ENCODE measurements at places on chromosomes 16 and 17.

DNA sequence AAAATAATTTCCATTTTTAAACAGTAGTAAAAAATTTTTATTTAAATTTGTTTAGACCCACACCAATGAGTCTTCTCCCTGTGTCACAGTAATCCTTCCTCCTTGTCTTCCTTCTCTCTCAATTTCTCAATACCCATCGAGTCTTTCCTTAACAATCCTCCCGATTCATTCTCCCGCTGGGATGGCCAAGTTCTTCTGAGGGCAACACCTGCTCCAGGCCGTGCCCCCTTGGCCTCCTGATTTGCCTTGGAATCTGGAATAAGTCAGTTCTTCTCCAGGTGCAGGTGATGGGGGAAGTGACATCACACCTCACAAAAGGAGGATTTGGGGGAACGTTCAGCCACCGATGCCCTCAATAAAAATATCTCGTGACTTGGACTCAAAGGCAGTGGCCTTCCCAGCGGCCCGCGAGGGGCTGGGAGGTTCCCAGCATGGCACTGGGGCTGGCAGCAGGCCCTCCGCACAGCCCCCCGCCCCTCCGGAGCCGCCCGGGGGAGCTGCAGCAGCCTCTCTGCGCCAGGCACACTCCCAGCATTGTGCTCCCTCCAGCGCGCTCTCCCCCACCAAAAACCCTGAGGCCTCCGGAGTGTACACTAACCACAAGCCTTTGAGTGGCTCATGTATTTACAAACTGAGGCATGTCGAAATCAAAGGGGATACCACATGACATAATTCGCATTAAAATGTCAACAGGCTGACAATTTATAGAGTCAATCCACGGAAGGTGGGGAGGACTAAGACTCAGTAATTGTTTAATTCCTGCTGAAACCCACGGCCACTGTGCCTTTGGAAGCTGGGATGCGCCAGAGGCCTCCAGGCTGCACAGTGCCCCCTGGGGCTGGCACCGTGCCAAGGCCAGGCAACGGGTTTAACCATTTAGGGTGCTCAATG, 120.5 kb downstream of the ZFHX3 start:
- DNase-seq = no peak

DNA sequence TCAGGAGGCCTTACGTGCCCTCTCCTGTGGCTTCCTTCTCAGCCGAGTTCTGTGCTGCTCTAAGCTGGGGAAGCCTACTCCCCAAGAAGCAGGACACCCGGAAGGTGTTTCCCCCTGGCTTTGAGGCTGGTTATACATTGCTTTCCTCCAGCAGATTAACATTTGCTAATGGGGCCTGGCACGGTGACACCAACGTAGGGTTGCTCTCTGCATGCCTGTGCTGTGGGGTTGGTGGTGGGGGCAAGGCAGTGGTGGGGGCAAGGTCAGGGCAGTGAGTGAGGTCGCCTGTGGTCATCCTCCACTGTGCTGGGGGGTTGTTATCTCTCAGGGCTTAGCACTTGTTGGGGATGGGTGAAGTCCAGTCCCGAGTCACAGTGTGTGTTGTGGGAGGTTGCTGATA, 4.2 kb downstream of the USP6 start:
- DNase-seq = no peak

DNA sequence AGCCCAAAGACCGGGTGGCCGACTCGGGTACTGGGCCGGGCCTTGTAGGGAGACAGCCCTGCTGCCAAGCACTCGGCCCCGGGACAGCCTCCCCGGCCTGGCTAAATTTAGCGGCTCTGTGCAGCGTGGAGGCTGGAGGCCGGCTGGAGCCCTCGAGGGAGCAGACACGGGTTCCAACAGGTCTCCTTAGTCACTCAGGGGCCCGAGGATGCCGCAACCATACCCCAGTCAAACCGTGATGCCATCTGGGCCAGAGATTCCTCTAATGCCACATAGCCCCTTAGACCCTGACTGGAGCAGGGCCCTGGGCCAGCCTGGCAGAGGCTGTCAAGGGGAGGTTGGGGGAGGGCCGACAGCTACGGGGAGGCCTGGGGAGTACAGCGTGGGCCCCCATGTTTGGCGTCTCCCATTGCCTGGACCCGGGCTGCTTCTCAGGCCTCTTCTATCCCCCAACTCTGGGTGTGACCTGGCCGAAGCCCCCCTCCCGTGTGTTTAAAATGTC, 2.9 kb upstream of the P2RX1 start:
- no peak for DNase-seq

DNA sequence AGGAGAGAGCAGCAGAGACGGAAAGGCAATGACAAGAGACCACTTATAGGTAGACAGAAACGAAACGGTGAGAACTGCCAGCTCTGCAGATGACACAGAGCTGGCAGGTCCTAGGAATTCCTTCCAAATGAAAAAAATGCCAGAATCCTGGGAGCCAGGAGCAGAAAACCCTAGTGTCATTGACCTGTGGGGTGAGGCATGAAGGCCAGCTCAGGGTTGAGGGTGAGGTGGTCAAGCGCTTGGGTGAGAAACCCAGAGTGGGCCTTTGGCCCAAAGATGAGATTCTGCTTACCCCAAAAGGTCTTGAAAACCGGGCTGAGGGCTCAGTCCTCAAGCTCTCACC, 9.2 kb downstream of the HIC1 start:
- DNase-seq = no peak

DNA sequence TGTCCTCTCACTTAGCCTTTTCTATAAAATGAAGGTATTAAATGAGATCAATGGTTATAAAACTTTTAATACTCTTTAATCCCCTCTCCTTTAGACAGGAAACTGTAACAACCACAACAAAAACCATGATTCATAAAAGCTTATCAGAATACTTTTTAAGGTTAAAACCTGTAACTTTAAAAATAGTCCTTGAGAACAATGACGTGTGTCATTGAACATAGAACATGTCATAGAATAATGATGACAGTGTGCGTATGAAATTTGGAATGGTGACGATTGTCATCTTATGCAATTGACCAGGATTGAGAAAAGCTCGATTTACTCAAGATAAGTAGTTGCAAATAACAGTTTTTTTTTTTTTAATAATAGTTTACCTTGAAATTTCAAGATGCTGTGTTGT, 94.1 kb downstream of the PLCG2 start:
- DNase-seq = no peak

DNA sequence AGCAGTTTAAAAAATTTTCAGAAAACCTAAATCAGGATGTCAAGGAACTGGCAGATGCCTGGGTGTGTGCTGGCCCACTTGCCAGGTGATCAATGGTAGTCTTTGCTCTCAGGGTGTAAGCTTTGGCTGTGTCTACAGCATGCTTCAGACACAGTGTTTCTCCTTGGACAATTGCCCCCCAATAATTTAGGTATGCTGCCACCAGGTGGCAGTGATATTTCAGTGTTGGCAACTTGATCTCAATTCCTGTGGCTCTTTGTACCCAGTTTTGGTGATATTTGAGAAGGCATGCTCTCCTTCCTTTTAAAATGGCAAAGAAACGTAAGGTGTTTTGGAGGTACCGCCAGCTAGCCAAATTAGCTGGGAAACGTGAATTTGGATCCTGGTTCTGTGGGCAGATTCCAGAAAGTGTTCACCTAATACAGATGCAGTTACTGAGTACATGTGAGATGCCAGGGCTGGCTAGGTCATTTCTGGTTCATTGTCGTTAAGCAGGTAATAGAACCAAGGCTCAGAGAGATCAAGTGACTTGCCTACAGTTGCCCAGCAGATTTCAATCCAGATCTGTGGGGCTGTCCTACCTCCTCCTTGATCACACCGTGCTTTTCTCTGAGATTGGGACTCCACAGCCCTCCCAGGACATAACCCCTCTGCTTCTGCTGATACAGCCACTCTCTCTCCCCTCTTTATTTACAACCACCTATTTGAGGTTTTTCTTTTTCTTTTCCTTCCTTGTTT, 155.6 kb upstream of the PLCG2 start:
- peak; percentile 43 for DNase-seq

GRCh38 chr17:56678249-56679114, 85.0 kb downstream of the NOG start:
- DNase-seq = no peak

- DNase-seq = no peak
Measured at GRCh38 chr16:2160915-2161551, 5.5 kb downstream of the TRAF7 start.

GRCh38 chr17:74088934-74089329, 114.5 kb upstream of the RPL38 start:
- no peak for DNase-seq

DNA sequence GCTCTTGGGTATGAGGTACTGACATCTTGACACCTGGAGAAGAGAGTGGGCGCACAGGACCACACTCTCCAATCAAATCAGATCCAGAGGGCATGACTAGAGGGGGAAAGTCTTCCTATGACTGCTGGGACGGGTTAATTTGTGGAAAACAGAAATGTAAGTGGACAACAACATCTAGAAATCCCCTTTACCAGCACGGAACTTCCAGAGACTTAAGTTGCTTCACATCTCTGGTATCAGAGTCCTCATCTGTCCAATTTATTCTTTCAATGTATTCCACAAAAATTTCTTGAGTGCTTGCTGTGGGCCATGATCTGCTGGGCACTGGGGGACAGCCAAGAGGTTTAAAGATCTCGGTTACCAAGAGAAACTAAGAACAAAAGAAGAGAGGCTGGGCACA, 159.2 kb downstream of the COPRS start:
- no peak for DNase-seq

GRCh38 chr17:75820094-75821080, 23.8 kb downstream of the UNC13D start:
- DNase-seq = no peak

DNA sequence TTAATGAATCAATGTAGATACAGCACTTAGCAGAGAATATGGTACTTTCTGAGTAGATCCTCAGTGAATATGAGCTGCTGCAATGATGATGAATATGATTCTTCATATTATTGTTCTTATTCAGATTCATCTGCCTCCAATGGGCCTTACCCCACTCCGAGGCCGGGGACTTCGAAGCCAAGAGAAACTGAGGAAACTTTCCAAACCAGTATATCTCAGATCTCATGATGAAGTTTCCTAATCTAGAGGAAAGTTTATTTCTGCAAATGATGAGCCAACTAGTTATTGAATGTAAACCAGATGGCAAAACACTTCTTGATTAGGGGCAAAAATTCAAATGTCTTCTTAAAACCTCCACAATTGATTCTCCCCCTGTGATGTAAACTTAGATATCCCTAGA, 23.3 kb downstream of the LYRM1 start:
- DNase-seq = no peak

DNA sequence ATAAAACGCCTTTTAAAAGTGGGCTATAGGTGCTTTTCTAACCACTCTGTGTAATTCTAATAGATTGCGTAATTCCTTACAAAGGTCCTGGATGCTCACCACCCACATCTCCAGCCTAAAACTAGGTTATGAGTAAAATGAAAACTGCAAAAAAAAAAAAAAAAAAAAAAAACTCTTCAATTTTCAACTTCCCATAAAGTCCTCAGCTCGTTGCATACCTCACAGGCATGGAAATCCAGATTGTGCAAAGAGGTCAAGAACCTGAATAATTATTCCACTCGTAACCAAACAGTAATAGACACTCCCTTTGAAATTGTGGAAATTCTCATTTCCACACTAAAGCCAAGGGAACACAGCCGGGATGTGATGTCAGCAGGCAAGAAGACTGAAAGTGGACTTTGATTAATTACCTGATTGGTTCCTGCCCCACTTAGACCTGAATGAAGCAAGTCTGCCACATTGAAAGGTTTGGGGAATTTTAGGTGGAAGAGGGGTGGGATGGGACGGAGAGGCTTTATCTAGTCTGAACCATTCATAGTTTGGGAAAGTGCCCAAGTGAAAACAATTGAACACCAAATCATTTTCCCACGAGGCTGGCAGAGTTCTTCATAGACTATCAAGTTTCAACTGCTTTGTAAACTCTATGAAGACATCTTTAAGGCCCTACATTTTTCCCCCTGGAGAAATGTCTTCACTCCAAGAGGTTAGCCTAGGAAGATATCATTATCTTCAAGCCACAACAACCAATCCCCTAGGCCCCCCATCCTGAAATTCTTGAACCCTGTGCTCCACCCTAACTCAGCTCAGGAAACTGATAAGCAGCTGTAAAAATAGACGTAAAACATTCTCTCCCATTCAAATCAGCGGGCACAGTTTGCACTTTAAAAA, 49.1 kb upstream of the TANC2 start:
- no peak for DNase-seq

- no peak for DNase-seq
Measured at GRCh38 chr16:88614818-88615580, 23.4 kb upstream of the IL17C start.

DNA sequence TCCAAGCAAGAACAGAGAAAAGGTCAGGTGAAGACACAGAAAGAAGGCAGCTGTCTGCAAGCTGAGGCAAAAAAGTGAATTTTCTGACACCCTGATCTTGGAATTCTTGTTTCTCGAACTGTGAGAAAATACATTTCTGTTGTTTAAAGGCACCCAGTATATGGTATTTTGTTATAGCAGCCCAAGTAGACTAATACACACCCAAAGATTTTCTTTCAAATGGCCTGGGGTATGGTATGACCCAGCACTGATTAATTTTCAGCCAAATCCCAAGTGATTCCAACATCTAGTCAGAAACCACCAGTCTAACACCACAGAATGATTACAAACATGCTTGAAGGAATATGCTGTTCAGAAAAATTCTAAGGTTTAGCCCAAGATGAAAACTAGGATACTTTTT, 36.8 kb downstream of the TRIM37 start:
- DNase-seq = no peak

- no peak for DNase-seq
Measured at GRCh38 chr16:70779361-70779760, 21.6 kb downstream of the VAC14 start.

- DNase-seq = no peak
Measured at GRCh38 chr16:71593048-71593999, 16.4 kb upstream of the TAT start.

GRCh38 chr16:54266363-54266955, 20.1 kb downstream of the IRX3 start:
- no peak for DNase-seq

DNA sequence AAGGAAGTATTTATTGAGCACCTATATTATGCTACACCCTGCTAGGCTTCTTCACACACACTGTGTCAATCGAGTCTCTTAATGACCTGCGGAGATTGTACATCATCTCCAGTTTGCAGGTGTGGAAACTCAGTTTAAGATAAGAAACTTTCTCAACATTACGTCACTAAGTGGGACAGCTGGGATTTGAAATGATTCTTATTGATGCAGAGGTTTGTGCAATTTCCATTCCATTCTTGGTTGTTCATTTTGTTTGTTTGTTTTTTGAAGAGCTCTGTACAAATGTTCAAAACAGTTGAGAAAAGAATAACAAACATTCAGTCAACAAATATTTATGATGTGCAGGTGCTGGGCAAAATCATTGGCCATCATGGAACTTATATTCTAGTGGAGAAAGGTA, 84.8 kb downstream of the MAP2K6 start:
- DNase-seq = no peak

GRCh38 chr16:53690771-53691170, 12.9 kb downstream of the RPGRIP1L start:
- DNase-seq = no peak

- no peak for DNase-seq
Measured at GRCh38 chr16:30767767-30768465, 5.8 kb downstream of the RNF40 start.

DNA sequence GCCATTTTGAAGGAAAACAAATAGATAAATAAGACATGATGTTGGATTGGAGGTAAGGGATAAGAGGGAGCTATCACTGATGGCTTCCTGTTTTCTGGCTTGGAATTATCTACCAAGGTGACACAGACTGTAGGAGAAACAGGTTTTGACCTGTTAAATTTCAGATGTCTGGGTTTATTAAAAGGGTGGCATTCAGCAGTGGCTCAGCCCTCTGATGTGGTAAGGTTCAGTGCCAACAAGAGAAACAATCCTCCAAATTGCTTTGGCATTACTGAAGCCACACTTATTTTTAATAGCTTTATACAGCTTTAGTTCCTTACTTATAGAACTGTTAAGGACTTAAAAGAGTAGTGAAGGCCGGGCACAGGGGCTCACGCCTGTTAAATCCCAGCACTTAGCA, 37.0 kb upstream of the AKAP1 start:
- DNase-seq = no peak
